ENCODE measurements at places on chromosomes 1 and 21. TPM values are rescaled to one million over a fixed set of nuclear protein-coding genes. Genes with fewer than 3 reads are reported as not detected.

The SHCBP1L gene
- total RNA-seq: not detected

The WDR47 gene
- 13.3 TPM for total RNA-seq

The HPDL gene
- 1.5 TPM for total RNA-seq

The CBR3 gene
- 4.0 TPM for total RNA-seq

The DCDC2B gene
- not detected for total RNA-seq

The IRF6 gene
- 1.5 TPM for total RNA-seq

The GTF2B gene
- 27.0 TPM for total RNA-seq

The RAB7B gene
- not detected for total RNA-seq

The RRP1 gene
- 13.4 TPM for total RNA-seq

The GNG4 gene
- 0.16 TPM for total RNA-seq

The LCE1D gene
- not detected for total RNA-seq

The F3 gene
- 3.5 TPM for total RNA-seq

The PTGFRN gene
- total RNA-seq: 142 TPM

The LCE1B gene
- not detected for total RNA-seq

The MTMR11 gene
- 0.16 TPM for total RNA-seq

The YIPF1 gene
- 18.3 TPM for total RNA-seq

All from bladder microvascular endothelial cell (primary cell).